ENCODE measurements at places on chromosomes 16 and 17.
A peak's percentile ranks its signal among the peaks of the same experiment; 100 is the strongest.

GRCh38 chr17:32240750-32241149 lies 24.9 kb upstream of the RHBDL3 start:
- DNase-seq = no peak

- DNase-seq = no peak
Measured at GRCh38 chr16:73217654-73218053, 169.7 kb upstream of the ZFHX3 start.

DNA sequence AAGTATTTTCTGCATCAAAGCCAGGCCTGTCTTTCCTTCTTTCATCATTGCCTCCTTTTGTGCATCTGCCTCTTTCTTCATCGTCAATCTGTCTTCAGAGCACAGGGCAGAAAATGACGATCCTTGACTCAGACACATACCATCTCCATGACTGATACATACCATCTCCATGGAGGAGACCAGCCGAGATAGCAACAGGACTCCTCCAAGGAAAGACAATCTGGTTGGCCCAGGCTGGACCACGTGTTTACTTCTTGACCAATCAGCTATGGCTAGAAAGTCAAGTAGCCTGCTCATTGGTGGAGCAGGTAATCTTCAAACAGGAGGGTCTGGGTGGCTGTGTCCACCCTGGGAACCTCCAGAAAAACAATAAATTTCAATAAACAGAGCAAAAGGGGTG lies 164.6 kb downstream of the CPPED1 start:
- no peak for DNase-seq

- DNase-seq = no peak
Measured at GRCh38 chr17:49984776-49985175, 10.2 kb downstream of the DLX3 start.

DNA sequence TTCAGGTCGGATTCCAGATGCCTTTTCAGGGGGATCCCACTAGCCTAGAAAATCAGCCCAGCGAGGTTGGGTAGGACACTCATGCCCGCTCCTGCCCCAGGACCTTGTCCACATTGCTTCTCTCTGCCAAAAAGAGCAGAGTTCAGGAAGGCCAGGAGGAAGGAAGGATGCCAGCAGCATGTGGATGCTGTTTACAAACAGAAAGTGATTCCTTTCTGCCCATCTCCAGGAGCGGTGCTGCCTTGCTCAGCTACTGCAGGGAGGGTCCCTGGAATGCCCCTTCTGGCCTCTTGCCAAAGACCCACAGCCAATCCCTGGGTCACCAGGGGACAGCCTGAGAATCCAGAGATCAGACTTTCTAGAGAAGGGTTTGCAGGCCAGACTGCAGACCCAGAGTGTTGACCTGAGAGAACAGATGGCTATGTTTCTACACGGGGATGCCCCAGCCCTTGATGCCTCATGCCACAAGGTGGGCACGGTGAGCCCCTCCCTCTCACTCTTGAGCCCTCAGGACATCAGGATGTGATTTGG lies 32.3 kb upstream of the EMP2 start:
- DNase-seq = no peak

GRCh38 chr16:1776991-1777374 lies 4.0 kb upstream of the MRPS34 start:
- DNase-seq = no peak

DNA sequence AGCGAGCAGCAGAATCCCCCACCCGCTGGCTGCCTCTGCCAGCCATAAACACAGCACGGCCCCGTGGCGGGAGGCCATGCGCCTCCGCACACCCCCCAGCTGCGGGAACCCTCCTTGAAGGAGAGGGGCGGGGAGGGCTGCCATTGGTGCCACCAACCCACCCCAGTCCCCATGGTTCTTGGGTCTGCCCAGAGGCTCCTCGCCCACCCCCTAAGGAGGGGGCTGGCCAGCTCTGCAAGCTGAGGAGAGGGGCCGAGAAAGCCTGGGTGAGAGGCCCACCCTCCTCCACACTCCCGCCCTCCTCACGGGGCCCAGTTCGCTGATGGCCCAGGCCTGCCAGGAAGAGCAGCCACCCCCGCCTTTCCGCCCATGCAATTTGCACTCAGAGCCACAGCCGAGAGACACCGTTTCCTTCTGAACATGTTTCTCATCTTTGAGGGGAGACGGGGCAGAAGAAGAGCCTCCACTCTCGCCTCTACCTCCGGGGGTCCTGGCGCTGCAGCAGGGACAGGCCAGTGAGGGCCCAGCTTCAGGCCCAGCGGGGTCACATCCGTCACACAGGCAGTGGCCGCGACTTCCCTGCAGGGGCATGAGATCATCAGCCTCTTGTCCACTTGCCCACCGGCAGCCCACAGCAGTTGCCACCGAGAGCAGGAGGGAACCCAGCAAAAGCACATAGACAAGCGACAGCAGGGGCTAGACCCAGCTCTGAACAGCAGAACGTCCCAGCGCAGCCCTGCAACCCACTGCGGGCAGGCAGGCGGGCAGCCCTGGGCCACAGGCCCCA lies 23.0 kb downstream of the KATNB1 start:
- DNase-seq = no peak

- no peak for DNase-seq
Measured at GRCh38 chr16:11700264-11701029, 32.2 kb downstream of the SNN start.

GRCh38 chr17:82959242-82959930 lies 119.6 kb upstream of the ZNF750 start:
- DNase-seq = peak; percentile 53

- peak; percentile 49 for DNase-seq
Measured at GRCh38 chr17:61466246-61466645, 14.0 kb downstream of the TBX4 start.

DNA sequence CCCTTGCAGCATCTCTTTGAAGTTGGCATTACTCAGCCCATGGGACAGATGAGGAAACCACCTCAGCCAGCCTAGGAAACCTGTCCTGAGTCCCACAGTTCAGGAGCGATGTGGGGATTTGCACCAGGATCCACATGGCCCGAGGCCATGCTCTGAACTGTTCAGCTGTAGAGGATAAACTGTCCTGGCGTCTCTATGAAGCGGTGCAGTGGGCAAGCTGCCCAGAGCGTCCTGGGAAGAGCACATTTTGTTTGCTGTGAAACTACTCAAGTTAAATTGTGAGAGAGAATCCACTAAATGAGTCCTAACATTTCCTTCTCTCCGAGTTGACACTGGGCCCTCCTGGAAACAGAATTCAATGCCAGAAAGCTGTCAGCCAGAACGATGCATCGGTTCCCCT lies 276.6 kb upstream of the TNRC6C start:
- DNase-seq = peak; percentile 27

GRCh38 chr17:66858226-66859083 lies 23.5 kb downstream of the CACNG5 start:
- DNase-seq = no peak

DNA sequence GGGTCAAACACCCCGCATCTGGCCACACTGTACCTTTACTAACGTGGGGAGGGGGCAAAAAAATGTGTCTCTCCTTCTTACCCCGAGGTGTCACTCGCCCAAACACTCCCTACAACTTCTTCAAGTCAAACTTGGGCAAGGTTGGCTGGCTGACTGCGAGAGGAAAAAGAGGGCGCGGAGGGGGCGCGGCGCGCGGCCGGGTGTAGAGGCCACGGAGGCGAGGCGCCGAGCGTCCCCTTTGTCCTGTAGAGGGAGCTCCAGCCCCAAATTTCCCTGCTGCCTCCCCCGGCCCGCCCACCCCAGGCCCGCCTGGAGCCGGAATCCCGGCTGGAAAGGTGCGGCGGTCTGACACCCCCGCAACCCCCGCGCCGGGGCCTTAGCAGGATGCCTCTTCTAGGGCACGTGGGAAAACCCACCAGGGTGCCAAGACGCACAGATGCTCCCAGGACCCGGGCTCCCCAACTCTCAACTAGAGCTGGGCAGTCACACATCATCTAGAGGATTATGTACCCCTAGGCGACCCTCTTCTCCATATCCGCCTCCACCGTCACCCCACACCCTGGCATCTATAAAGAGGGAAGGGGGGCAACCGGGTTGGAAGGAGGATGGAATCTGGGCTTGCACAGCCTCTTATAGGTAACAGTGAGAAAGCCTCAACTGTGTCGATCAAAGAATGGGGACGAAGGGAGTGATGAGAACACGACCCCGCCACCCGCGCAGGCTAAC lies 4.2 kb downstream of the IRX3 start:
- DNase-seq = peak; percentile 42

GRCh38 chr17:42041619-42042018 lies 8.8 kb downstream of the C17orf113 start:
- no peak for DNase-seq

DNA sequence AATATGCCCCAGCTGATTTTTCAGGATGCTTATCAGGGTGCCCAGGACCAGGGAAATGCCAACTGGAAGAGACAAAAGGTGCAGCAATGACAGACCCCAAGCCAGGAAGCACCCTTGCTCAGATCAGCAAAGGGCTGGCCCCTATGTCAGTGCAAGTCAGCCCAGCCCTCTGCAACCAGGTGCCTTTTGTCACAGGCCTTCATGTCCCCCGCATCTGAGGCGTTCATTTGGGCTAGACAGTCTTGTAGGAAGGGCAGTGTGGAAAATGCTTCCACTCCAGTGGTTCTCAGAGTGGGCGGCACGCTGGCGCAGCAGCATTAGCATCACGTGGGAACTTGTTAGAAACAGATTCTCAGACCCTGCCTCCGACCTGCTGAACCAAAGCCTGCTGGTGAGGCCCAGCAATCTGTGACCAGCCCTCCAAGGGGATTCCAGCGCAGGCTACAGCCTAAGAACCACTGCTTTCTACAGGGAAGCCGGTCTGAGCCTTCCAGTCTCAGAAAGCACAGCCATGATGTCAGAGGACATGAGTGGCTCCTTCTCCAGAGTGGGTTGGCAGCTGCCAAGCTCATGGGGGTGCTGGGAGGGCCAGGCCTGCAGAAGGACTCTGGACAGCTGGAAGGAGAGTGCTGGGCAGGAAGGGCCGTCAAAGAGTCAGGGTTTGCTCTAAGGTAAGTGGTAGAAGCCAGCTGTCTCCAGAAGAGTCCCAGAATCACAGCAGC lies 13.1 kb downstream of the SLC47A2 start:
- DNase-seq = no peak

- DNase-seq = no peak
Measured at GRCh38 chr16:49600976-49601375, 227.4 kb downstream of the C16orf78 start.
